ENCODE measurements at places on chromosomes 16 and 17.

DNA sequence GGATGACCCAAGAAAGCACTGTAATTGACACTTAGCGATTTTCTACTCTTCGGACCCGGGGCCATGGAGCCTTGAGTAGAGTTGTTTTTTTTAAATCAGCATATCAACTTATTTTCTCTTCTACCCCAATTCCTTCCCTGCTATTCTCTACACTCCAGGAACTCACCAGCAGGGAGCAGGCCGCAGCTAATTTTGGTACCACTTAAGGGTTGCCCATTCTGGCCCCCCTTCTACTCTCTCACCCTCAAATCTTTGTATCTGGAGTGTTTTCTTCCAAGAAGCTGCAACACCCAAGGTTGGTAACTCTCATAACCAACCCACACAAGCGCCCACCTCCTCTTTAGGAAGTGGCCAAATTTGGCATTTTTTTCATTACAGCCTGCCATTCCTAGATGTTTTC is 5.5 kb upstream of the ERAL1 start:
- no peak for DNase-seq

DNA sequence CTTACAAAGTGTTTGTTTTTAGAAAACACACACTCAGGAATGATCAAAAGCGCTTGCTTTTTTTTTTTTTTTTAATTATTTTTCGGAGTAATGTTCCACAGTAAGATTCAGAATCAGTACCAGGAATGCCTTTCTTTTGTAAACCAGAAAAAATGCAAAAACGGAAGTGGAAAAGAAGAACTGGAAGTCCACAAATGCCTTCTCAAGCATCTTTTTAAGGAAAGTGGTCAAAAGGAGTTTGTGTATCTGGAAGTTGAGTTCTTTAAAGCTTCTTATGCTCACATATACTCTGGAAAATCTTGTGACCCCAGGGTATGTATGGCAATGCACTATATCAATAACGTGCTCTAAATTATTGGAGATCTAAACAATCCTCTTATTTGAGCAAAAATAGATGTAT is 126.0 kb downstream of the ABCA8 start:
- DNase-seq: no peak

GRCh38 chr17:332558-333322 is 19.9 kb downstream of the RPH3AL start:
- DNase-seq: no peak

GRCh38 chr17:82767041-82767754 is 15.3 kb downstream of the TBCD start:
- no peak for DNase-seq

All from GM19239 (cell line).